Fibroblast of the aortic adventitia (primary cell): ENCODE measurements at places on chromosomes 1 and 21.

DNA sequence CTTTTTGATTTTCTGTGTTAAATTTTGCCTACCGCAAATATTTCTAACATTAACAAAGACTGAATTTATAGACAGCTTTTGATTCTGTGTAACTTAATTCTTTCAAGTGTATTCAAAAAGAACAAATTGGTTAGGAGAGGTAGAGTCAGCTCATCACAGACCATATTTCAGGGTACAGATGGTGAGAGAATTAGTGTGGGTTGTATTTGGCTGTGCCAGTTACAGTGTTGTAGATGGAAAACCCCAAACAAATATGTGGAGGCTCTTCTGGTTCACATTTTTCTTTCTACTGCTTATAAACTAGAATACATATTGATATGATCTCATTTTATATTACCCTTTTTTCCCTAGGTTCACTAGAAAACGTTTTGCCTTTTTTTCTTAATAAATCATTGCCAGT, 11.1 kb downstream of the RCAN3 start:
- DNase-seq = no peak

- DNase-seq = no peak
Measured at GRCh38 chr1:30611741-30612309, 111.6 kb downstream of the MATN1 start.

DNA sequence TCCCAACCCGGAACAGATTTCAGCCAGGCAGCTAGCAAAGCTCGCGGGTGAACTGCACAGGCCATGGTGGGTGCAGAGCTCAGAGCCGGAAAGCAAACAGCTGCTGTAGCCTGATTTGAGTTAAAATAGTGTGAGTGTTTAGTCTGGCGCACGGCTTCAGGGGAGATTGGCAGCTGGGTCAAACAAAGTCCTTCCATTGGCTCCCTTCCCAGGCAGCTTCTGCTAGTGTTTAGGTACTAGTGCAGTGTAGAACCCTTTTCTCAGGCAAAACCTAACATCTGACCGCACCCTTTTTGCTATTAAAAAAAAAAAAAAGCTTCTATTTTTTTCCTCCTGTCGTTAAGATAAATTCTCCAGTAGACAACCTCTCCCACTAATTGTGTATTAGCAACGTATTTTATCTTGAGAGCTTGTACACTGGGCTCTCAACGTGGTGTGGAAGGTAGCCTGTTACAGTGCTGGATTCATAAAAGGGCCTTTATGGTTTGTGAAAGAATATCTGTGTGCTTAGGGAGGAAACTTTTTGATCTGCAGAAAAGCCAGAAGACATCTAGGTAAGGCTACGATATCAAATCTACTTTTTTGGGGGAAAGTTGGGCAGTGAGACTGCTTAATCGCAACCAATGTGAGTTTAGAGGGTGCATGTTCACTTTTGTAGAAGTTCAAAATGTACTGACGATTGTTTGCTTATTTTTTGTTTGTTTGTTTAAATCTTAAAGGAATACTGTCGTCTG, 689.6 kb downstream of the USP25 start:
- DNase-seq = peak; percentile 98

DNA sequence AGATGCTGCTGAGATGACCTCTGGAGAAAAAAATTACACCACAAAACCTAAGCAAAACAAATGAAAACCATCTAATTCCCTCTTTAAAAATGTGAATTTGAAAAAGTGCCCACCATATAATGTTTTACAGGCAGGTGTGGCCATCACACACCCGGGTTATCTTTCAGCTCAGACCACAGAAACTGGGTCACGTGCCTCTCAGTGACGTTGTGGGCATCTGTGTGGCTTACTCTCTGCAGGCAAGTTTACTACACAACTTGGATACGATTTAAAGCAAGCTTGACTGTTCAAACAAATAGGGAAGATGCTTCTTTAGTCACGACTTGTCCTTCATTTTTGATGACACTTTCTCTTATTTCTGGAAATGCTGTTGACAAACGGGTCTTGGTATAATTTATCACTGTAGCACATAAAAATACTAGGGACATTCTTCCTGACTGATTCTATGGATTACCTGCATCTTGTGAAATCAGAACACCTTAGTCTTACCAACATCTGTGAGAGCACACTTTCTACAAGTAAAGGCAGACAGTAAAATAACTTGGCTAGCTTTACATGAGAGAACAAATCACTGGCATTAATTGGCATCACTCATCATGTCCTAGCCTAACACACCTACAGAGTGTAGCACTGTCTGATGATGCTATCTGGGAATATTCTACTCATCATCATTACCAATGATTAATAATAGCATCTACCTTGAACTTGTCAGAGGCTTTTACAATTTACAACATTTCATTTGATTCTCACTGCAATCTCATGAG, 89.3 kb upstream of the EDEM3 start:
- no peak for DNase-seq

DNA sequence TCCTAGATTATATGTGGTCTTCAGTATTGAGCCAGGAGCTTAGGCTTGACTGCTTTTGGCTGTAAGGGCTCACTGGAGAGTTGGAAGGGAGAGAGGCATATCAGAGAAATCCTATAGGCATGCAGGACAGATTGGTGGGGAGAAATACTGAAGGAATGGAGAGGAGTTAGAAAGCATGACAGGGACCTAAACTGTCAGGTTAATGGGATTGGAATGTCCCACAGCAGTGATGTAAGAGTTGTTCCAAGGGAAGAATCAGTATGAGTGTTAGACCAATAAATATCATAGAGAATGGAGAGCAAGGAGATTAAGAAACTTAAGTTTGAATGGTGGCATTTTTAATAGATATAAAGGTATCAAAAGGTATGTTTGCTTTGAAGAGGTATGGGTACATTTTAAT, 39.7 kb downstream of the SLC35A3 start:
- no peak for DNase-seq

- DNase-seq = no peak
Measured at GRCh38 chr21:28426545-28426944, 566.1 kb downstream of the LTN1 start.

GRCh38 chr1:207109004-207109403, 5.0 kb downstream of the C4BPA start:
- no peak for DNase-seq

DNA sequence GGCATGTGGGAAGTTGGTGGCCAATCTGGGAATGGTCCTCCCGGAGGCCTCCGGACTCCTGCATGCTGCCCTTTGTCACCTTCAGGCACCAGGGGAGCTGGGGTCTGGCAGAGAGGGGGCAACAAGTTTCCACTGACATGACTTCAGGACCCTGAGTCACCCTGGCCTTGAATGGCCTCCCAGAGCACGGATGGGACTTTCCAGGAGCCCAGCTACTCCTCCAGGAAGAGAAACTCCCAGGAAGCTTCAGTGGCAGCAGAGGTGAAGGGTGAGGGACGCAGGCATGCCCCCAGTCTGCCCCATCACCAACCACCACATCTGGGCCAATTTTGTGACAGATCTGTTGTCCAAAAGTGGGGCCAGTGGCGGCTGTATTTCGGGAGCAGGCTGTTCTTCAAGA, 55.9 kb upstream of the WASF2 start:
- DNase-seq = no peak

GRCh38 chr1:192756314-192756713, 52.5 kb upstream of the RGS2 start:
- no peak for DNase-seq

DNA sequence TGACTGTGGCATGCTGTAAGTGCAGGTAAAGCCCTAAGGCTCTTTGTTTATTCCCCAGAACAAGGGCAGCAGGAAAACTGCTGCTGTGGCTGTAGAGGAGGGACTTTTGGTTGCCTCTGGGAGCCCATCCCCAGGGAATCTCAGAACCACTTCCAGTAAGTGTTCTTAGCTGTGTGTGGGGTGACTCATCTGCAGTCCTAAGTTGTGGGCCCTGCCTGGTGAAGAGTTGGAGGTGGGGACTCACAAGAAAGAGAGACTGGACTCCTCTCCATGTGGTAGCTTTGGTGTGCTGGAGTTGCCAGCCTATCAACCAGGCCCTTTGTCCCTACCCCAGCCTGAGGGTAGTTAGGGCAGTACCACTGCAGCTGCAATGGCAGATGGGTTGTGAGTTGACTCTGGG, 24.0 kb upstream of the DENND1B start:
- DNase-seq = peak; percentile 81

GRCh38 chr1:2519029-2519685, 7.2 kb downstream of the PANK4 start:
- DNase-seq = no peak

- DNase-seq = no peak
Measured at GRCh38 chr1:205395616-205396015, 26.2 kb downstream of the LEMD1 start.

- DNase-seq = peak; percentile 70
Measured at GRCh38 chr1:16012590-16013219, 5.1 kb downstream of the HSPB7 start.

DNA sequence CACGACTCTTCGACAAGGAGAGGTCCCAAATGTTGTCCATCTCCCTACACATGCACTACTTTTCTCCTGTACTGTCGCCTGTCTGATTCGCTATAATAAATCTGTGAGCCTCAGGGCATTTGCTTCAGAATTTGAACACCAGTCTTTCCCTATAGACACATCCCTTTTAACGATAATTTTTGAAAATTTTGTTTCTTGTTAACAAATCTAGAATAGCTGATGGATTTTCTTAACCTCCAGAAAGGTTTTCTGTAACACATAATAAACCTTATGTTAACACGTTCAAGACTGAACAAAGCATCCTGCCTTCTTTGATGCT, 704 bp downstream of the CAPZA1 start:
- DNase-seq = no peak

DNA sequence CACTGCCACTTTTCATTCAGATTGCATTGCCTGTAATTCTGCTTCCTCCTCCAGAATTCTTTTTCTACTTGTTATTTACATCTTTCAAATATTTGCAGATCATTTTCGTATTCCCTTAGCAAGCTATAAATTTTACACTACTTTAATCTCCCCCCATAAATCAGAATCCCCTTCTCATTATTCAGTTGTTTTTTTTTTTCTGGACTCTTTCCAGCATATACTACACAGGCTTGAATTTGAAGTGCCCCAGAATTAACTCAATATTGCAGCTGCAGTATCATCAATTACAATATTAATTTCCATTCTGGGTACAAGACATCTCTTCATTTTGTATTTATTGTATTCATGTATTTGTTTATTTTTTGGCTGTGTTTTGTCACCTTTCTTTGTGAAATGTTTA, 1494.3 kb downstream of the AMY1C start:
- no peak for DNase-seq

GRCh38 chr21:42939582-42940413, 14.4 kb upstream of the ERVH48-1 start:
- DNase-seq = peak; percentile 99

DNA sequence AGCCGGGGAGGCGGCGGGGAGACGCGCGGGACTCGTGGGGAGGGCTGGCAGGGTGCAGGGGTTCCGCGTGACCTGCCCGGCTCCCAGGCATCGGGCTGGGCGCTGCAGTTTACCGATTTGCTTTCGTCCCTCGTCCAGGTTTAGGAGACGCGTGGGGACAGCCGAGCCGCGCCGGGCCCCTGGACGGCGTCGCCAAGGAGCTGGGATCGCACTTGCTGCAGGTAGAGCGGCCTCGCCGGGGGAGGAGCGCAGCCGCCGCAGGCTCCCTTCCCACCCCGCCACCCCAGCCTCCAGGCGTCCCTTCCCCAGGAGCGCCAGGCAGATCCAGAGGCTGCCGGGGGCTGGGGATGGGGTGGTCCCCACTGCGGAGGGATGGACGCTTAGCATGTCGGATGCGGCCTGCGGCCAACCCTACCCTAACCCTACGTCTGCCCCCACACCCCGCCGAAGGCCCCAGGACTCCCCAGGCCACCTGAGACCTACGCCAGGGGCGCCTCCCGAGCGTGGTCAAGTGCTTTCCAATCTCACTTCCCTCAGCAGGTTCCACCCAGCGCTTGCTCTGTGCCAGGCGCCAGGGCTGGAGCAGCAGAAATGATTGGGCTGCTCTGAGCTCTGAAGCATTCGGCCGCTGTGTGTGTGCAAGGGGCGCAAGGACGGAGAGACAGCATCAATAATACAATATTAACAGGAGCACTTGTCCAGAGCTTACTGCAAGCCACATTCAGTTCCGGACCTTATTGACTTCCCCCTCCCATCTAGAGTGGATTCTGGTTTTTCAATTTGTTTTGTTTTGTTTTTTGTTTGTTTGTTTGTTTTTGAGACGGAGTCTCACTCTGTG, 10.3 kb downstream of the SIM2 start:
- no peak for DNase-seq

DNA sequence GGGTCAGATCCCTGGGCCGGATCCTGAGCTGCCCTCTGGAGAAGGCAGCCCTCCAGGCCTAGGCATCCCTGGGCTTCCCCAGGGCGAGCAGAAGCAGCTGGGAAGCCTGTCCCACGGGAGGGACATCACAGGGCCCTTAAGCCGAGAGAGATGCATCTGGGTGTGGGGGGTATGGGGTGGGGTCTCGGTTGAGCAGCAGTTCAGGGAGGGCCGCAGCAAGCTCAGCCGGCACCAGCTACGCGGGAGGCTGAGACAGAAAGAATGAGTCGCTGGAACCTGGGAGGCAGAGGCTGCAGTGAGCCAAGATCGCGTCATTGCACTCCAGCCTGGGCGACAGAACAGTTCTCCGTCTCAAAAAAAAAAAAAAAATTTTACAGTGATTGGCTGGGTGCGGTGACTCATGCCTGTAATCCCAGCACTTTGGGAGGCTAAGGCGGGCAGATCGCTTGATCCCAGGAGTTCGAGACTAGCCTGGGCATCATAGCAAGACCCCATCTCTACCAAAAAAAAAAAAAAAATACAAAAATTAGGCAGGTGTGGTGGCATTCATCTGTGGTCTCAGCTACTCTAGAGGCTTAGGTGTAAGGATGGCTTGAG, 37.7 kb downstream of the RRP1 start:
- peak; percentile 65 for DNase-seq

- DNase-seq = peak; percentile 52
Measured at GRCh38 chr1:37478890-37479254, 4.5 kb downstream of the ZC3H12A start.
